Stimulated activated CD8-positive, alpha-beta memory T cell treated with anti-CD3 and anti-CD28 coated beads, Interleukin-7, amount 100 ng/mL, for 4 hours (primary cell): ENCODE measurements at places on chromosomes 5 and 9.

- DNase-seq: no peak
Measured at GRCh38 chr9:107486674-107487520, 2.7 kb downstream of the KLF4 start.

DNA sequence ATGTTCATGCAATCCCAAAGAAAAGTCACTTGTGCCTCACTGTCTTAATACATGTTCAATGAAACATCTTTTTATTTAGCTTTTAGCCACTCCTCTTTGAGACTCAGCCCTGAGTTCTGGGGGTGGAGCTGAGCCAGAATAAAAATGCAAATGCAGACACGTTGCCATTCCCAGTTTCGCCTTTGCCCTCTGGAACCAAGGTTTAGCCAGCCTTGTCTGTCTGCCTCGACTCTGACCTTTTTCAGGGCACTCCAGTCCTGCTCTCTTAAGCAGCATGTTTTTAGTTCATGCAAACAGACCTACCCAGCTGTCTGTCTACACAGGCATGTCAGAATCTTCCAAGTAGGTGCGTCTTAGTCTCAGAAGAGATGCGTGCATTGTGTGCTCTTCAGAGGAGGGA, 82.2 kb upstream of the RANBP3L start:
- DNase-seq: no peak

GRCh38 chr5:53110156-53110555, 599 bp upstream of the MOCS2 start:
- no peak for DNase-seq

- no peak for DNase-seq
Measured at GRCh38 chr9:132740526-132741309, 70.5 kb downstream of the GTF3C4 start.

DNA sequence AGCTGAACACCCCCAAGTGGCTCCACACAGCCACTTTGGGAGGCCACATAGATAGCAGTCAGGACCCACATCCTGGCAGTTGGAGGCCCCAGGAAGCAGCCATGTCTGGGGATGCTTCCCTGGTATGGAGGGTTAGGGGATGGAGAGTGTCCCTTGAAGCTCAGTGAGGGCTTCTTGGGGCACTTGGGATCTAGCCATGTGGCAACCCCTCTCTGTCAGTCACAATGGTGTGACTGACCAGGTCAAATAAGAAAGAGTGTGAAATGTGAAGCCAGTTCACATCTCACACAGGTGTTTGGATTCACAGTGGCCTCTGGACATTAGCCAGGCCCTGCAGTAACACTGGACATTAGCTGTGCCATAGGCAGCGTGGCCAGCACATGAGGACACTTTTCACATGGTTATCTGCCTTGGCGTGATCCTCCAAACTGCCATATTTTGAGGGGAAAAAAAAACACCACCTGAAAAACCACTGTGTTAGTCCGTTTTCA, 53.9 kb upstream of the IL17B start:
- DNase-seq: no peak

DNA sequence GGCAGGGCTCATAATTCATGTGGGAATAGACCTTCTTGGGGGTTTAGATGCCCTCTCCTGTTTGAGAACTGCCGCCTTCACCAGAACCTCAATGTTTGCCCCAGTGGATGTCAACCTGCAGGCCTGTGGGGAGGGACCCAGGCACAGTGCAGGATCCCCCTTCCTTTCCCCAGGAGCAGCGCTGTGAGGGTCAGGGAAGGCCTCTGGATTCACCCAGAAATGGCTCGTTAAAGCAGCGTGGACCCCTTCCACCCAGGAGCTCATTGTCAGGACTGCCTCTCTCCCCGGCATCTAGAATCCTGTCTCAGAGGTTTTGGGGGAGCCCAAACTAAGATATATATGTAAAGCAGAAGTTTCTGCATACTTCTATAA, 188.3 kb downstream of the GADD45G start:
- no peak for DNase-seq

- no peak for DNase-seq
Measured at GRCh38 chr9:129881547-129882324, 46.5 kb downstream of the USP20 start.

DNA sequence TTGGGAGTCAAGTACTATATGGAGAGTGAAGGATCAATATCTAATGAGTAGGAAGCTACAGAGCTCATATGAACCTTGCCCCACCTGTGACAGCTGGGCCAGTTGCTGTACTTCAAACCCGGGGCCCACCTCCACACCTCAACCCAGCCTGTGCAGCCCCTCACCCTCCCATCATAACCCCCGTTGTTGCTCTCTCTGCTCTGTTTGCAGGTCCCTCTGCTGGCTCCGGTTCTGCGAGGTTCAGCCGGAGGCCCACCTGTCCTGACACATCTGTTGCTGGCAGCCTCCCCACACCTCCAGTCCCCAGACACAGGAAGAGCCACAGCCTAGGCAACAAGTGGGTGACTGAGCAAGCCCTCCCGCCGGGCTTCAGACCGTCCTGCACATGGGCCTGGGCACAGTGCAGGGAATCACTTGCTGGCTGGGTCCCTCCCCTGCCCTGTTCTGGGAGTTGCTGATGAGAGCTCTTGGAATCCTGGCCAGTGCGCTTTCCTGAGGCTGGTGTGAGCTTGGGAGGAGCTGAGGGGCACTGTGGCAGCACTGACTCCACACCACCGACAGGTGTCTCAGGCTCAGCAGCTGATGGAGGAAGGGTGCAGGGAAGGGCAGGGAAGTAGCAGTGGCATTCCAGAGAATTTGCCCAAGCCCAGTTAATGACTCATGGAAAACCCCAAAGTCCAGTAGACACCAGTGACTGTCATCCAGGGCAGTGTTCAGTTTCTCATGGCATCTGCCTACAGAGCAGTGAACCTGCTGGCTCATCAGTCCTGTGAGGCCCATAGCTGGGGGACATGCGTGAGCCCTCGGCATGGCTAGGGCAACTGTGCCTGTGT, 69.5 kb upstream of the GARNL3 start:
- DNase-seq: no peak

GRCh38 chr9:70486127-70486526, 71.7 kb upstream of the KLF9 start:
- DNase-seq: no peak

DNA sequence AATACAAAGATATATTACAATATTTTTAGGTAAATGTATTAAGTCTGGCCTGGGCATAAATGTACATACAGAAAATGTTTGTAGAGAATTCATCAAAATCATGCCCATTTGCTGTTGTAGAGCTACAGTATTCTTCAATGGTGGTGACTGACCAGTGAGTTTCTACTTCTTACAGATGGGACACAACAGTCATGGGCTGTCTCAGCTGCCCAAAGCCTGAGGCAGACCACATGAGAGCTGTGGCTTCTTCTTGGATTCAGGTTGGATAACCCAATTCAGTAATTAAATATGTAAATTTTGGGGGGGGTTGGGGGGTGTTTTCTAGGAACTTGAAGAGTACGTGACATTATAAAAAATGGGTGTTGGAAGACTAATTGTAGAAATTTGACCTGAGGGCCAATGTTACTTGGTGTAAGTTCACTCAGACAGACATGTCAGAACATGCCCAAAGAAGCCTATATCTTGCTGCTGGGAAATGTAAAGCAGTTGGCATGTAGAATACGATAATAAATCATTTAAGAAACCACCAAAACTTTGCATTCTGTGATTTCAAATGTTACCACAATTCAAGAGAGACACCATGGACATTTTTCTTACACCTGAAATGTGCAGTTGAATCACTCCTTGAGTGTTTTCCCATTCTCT, 17.9 kb downstream of the STARD4 start:
- DNase-seq: no peak

GRCh38 chr5:61866930-61867329, 439.1 kb upstream of the KIF2A start:
- no peak for DNase-seq

DNA sequence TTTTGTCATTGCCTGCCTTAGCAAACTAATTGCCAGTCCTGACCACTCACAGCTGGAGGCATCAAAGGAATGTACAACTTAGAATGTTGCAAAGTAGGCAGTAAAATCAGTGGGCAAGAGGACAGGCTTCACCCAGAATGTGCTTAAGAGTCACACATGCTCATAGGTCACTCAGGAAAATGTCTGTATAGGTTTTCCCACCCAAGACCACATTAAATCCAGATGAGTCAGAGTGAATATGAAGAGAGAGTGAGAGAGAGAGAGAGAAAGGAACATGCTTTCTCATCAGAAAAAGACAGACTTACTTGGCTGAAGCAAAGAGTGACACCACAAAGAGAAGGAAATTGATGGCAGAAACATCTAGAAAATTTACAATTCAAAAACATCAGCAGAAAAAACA, 37.9 kb downstream of the PLEKHG4B start:
- DNase-seq: no peak

GRCh38 chr9:35520364-35520710, 30.4 kb downstream of the RUSC2 start:
- no peak for DNase-seq

DNA sequence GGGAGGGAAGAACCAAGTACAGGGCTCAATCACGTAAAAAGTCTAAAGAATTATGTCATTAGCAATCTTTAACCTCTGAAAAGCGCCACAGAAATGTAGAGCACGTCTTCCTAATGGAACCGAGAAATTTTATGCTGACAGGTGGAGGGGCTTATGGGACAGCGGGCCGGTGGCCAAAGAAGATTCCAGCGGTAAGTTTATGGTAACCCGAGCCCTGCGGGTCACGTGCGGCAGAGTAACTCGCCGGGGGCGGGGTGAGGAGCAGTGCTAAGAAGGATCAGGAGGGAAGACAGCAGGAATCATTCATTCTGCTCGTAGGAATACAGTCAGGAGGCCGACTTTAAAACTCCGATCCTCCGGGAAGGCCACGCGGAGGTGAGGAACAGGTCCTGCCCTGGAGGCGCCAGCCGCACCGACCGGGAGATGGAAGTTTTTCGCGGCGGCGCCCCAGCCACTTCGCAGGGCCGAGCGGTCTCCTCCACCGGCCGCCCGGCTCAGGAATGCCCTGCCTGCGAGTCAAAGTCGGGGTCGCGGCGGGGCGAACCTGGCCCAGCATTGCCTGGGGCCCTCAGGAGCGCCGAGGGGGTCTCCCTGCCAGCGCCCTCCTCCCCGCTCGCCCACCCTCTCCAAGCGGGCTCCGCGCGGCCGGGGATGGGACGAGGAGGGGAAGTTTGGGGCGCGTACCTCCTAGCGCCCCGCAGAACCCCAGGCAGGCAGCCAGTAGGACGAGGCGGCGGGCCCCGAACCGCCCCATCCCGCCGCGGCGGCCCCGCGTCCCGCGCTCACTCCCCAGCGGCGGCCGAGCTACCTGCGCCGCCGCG, 101.8 kb downstream of the ESM1 start:
- DNase-seq: no peak

- no peak for DNase-seq
Measured at GRCh38 chr9:98708933-98709911, at the start of gene GABBR2. TSS of gene GABBR2 (minus strand) at chr9:98708935. CDS start at chr9:98708737, 198 bp downstream.

DNA sequence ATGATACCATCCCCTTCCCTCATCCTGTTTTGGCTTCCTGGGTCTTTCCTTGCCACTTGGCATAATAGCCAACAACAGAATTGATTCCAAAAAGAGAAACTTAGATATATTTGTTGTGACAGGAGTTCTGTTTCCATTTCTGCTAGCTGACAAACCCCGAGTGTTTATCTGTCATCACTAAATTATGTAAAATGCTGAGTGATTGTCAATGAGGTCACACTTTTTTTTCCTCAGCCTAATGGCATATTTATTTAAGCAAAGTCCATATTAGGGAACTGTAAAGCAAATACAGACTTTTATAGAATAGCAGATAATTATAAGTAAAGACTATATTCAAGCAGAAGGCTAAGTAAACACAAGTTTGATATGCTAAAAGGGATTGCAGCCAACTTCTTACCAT, 64.0 kb downstream of the RGS7BP start:
- DNase-seq: no peak

- no peak for DNase-seq
Measured at GRCh38 chr5:118253225-118254061, 734.9 kb downstream of the DTWD2 start.

DNA sequence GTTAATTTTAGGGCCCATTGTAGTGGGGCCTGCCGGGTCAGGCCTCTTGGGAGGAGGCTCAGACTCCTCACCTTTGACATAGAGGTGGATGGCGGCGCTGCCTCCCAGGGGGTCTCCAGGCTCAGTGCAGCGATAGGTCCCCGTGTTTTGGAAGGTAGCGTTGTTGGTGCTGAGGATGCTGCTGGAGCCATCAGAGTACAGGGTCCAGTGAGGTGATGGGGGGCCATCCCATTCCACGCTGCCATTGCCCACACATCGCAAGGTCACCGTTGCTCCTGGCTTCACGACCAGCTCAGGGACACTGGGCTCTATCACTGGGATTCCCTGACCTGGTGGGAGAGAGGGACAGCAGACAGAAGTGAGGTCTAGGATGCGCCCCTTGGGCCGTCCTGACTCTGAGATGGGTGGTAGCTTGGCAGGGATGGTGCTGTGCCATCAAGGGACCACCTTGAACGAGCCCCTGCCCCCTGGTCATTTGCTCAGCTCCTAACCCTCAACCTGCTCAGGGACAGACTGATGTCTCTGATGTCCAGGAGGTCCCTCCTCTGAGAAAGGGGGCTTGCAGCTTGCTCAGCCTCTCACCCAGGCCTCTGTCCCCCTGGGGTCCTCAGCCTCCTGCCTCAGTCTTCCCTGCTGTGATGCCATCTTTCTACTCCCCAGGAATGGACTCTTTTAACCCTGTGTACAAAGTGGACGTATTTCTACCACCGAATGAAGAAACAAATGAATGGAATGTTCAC, 5.5 kb downstream of the CSF1R start:
- no peak for DNase-seq

- DNase-seq: no peak
Measured at GRCh38 chr5:2898661-2899060, 147.2 kb upstream of the IRX2 start.

DNA sequence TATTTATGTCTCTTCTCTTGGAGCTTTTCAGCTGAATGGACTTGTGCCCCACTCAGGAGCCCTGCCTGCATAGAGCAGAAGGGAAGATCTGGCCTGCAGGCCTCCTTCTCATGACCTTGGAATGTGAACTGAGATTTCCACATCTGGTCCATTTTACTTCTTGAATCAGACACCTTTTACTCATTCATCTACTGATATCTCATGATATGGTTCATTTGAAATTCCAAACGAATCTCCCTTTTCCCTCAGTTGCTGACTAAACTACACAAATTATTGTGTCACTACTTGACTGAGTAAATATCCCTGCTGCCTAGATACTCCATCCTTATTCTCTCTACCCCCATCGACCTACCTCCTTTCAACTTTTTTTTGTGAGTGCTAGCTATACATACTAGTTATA, 138.7 kb downstream of the PLCXD3 start:
- DNase-seq: no peak

DNA sequence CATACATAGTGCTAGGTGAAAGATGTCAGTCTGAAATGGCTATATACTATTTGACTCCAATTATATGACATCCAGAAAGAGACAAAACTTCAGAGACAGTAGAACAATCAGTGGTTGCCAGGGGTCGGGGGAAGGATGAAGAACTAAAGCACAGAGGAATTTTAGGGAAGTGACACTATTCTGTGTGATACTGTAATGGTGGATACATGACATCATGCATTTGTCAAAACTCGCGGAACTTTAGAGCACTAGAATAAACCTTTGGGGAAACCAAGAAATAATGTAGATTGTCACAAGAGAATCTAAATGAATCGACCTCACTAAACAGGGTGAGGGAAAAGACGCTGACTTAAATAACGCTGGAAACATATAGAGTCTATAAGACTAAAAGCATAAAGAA, 107.0 kb upstream of the RETREG1 start:
- DNase-seq: no peak
